ENCODE measurements at places on chromosomes 11 and 22.

- DNase-seq = no peak
These were observed 15.5 kb downstream of the GNAZ start for GRCh38 chr22:23085785-23086184.

GRCh38 chr11:118657238-118657637, 22.2 kb downstream of the TREH start:
- no peak for DNase-seq

DNA sequence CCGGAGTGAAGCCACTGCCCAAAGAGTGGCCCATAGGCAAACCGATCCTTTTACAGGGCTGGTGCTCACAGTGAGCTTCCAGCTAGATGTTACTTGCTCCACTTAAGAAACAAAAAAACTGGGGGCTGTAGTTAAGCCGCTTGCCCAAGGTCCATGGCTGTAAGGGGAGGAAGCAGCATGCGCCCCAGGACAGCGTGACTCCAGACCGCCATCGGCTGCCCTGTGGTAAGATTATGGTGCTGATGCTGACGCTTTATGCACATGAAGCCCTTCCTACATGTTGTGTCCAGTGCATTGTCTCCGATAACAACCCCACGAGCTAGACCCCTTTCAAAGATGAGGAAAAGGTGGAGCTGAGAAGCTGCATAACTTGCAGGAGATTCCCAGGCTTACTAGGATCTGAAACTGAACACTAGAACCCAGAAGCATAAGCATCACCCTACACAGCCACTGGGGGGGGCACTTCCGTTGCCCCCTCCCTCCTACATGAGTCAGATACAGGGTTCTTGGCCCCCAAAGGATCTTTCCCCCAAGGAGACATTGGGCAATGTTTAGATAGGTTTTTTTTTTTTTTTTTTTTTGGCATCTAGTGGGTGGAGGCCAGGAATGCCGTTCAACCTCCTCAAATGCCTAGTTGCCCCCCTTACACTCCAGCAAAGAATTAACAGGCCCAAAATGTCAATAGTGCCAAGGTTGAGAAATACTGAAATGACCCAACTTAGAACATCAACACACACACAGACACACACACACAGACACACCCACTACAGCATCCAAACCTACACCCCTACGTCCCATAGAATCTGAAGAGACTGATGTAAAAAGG, 53.9 kb downstream of the MN1 start:
- no peak for DNase-seq

DNA sequence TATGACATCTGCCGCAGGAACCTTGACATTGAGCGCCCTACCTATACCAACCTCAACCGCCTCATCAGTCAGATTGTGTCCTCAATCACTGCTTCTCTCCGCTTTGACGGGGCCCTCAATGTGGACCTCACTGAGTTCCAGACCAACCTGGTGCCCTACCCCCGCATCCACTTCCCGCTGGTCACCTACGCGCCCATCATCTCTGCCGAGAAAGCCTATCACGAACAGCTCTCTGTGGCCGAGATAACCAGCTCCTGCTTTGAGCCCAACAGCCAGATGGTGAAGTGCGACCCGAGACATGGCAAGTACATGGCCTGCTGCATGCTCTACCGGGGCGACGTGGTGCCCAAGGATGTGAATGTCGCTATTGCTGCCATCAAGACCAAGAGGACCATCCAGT, 16.0 kb downstream of the TUBA8 start:
- DNase-seq = no peak

DNA sequence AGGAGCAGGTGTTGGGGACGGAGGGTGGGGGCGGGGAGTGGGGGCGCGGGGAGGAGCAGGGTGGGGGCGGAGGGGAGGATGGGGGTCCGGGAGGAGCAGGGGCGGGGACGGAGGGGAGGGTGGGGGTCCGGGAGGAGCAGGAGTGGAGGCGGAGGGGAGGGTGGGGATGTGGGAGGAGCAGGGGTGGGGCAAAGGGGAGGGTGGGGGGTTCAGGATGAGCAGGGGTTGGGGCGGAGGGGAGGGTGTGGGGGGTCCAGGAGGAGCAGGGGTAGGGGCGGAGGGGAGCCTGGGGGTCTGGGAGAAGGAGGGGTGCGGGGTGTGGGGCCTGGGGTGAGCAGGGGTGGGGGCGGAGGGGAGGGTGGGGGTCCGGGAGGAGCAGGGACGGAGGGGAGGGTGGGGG, 17.1 kb downstream of the CRELD2 start:
- DNase-seq = no peak

DNA sequence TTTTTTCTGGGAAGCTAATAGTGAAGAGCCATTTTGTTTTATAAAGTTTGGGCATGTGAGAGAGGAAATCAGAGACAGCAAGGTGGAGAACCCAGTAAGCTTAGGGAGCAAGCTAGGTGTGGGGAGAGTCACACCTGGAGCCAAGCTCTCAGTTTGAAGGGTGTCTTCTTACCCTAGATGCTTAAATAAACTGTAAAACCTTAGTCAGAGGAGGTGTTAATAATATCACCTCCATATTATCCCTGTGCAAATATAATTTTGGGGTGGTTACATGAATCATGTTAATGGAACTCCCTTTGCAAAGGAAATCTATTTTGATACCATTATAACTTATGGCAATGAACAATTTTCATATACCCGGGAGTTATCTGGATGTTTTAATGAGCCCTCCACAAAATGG, 246.2 kb upstream of the PLET1 start:
- no peak for DNase-seq

GRCh38 chr11:2298795-2299761, 2.6 kb downstream of the C11orf21 start:
- DNase-seq = no peak

- DNase-seq = peak; percentile 99
These were observed 896.9 kb downstream of the KCNA4 start for GRCh38 chr11:29119707-29120618.

GRCh38 chr11:68331338-68331947, 19.1 kb downstream of the LRP5 start:
- DNase-seq = no peak

DNA sequence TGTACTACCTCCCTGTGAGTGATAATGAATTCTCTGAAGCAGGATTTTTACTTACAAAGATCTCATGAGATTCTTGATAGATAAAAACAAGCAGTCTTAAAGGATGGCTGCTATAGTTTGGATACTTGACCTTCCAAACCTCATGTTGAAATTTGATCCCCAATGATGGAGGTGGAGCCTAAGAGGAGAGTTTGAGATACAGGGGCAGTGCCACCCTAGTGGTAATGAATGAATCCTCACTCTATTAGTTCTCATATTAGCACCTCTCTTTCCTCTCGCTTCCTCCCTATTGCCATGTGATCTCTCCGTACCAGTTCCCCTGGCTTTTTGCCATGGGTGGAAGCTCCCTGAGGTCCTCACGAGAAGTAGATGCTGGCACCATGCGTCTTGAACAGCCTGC, 37.9 kb upstream of the OR8B8 start:
- DNase-seq = no peak

- no peak for DNase-seq
These were observed 59.1 kb upstream of the SLC22A12 start for GRCh38 chr11:64531906-64532312.

DNA sequence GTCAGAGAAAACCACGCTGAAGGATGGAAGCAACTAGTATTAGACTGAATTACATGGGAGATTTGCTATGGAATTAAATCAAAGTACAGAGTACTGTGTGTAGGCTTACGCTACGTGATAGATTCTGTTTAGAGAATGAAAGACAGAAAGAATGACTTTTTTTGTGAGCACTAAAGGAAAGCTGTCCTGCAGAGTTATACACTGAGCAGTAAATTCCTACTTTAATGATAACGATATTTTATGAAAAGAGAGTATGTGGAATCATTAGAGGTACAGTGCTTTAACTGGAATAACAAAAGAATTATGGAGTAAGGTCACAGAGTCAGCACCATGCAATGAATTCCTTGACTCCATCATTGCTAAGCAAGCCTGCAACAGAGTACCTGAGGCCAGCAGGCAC, 295.3 kb upstream of the SYN3 start:
- no peak for DNase-seq

DNA sequence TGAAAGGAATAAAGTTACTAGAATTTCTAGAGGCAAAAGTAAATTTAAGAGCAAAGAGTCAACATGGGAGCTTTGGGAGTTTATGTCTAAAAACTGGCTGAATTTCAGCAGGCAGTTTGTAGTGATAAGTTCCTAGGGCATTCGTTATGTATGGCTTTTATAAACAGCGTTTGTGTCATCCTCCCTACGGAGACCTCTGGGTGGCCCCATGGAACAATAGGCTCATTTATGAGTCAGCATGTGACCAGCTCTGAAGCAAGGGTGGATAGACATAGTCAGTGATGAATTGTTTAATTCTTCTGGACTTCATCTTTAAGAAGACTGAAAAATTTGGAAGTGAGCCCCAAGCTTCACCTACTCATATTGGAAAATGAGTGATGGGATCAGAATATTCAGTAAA, 37.1 kb downstream of the SVIP start:
- peak; percentile 86 for DNase-seq

- no peak for DNase-seq
These were observed 1423.9 kb downstream of the BRD1 start for GRCh38 chr22:48403521-48404403.

DNA sequence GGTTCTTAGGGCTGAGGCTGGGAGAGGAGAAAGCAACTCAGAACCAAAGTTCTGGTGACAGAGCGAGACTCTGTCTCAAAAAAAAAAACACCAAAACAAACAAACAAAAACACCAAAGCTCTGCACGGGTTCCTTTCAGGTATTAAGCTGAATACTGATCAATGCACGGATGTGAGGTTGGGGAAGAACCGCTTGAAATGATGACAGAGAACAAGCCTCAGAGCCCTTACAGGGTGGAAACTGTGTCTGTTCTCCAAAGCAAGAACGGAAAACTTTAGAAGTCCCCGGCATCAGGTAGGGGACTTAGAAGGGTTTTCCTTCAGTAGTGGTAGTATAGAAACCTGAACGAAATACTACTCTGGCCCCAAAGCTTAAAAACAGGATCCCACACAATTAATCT, 260.0 kb downstream of the TBC1D22A start:
- DNase-seq = no peak

- DNase-seq = no peak
These were observed 94.4 kb upstream of the OR4B1 start for GRCh38 chr11:48122246-48122645.

- DNase-seq = no peak
These were observed 3.6 kb downstream of the YDJC start for GRCh38 chr22:21626073-21626734.

GRCh38 chr22:40009951-40010671, 15.4 kb downstream of the FAM83F start:
- no peak for DNase-seq

- DNase-seq = peak; percentile 87
These were observed 168.8 kb downstream of the RCN1 start for GRCh38 chr11:32259641-32260081.

- DNase-seq = no peak
These were observed 49.8 kb upstream of the PRDM11 start for GRCh38 chr11:45096636-45097035.

DNA sequence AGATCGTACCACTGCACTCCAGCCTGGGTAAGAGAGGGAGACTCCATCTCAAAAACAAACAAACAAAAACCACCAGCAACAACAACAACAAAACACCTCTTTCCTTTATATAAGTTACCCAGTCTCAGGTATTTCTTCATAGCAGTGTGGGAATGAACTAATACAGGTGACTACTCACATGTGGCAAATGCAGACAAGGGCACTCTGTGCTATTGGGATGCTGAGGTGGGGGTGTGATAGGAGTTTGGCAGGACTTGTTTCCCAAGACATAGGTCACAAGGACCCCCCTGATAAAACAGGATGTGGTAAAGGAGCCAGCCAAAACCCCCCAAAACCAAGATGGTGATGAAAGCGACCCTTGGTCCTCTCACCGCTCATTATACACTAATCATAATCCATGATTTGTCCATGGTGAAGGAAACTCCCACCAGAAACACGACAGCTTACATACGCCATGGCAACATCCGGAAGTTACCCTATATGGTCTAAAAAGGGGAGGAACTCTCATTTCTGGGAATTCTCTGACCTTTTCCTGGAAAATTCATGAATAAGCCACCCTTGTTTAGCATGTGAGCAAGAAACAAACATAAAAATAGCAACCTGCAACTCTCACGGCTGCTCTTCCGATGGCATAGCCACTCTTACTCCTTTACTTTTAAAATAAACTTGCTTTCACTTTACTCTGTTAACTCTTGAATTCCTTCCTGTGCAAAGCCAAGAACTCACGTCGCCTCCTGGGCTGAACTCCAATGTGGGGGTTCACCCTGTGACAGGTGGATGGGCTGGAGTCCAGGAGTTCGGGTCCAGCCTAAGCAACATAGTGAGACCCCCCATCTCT, 18.8 kb upstream of the INCENP start:
- DNase-seq = peak; percentile 61

DNA sequence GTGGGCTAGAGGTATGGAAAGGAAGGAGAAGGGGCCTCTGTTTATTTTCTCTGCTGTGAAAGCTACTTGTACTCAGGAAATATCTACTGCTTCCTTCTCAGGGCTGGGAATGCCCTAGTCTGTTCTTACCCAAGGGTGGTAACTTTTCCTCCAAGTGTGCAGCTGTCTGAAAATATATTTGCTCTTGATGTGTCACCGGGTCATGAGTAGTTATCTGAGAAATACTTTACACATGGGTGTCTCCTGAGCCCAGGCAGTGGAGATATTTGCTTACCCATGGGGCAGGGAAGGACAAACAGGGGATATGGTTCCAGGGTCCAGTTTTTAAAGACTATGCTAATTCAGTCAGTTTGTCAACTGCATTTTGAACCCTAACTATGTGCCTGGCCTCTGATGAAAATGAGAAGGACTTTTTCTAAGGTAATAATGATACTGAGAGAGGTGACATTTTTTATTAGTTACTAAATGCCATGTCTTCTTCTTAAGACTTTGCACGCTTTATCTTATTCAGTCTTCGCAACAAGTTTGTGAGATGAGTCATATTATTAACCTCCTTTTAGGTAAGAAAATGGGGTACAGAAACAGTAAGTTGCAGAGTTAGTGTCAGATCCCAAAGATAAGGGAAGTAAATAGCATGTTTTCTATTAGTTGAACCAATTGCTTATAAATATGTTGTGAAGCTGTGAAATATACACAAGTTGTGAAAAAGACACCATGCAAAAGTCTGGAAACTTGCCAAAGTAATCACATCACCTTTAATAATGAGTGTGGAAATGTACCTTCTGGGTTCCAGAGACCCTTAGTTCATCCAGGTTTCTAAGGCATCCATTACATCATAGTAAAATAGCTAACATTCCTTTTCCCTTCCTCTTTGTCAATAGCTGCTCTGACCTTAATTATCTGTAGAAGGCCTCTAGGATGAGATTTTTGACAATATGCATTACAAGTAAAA, 22.9 kb downstream of the SYTL2 start:
- peak; percentile 42 for DNase-seq

GRCh38 chr11:111905411-111905810, 6.2 kb downstream of the CRYAB start:
- DNase-seq = peak; percentile 22

- peak; percentile 9 for DNase-seq
These were observed 287.2 kb downstream of the TMEM135 start for GRCh38 chr11:87324817-87325489.

- no peak for DNase-seq
These were observed 26.6 kb upstream of the CPT1A start for GRCh38 chr11:68868221-68868835.

DNA sequence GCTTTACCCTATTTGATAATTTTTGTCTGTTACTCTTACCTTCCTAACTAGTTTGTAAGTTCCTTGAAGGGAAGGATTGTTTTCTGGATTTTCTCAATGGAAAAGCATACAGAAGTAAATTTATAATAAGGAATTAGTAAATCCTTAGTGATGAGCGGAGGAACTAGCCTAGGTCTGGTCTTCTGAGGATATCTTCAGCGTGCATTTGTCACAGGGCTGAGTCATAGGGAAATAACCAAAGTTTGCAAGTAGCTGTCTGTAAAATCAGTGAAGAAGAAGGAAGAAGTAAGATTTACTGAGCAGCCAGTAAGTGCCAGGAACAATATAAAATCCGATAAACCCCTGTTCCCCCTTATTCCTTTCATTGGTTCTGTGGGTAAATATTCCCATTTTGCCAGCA, 162.7 kb upstream of the SORL1-AS1 start:
- DNase-seq = peak; percentile 82

Measured in IMR-90 (cell line).